ENCODE measurements at places on chromosomes 6 and 20. TPM values are rescaled to one million over a fixed set of nuclear protein-coding genes. Genes with fewer than 3 reads are reported as not detected.

The MCM9 gene
- total RNA-seq = 36.6 TPM

The ZNF391 gene
- 3.7 TPM for total RNA-seq

The BFSP1 gene
- total RNA-seq = 0.94 TPM

The NKAPL gene
- total RNA-seq = not detected

The FOXF2 gene
- not detected for total RNA-seq

The GLO1 gene
- 28.7 TPM for total RNA-seq

The CARMIL1 gene
- 3.5 TPM for total RNA-seq

The CEP162 gene
- 10.4 TPM for total RNA-seq

The RREB1 gene
- total RNA-seq = 43.4 TPM

The HMGCLL1 gene
- not detected for total RNA-seq

The TNXB gene
- 22.4 TPM for total RNA-seq

The RPP40 gene
- 6.3 TPM for total RNA-seq

The DNAH8 gene
- total RNA-seq = 0.17 TPM

The GGTLC1 gene
- total RNA-seq = not detected

The MICA gene
- total RNA-seq = 21.2 TPM

The RIN2 gene
- total RNA-seq = 0.73 TPM

The PREX1 gene
- total RNA-seq = 164 TPM

The CPXM1 gene
- total RNA-seq = not detected

The GMPR gene
- total RNA-seq = not detected

The GPANK1 gene
- 25.1 TPM for total RNA-seq

The SMLR1 gene
- not detected for total RNA-seq

The IP6K3 gene
- not detected for total RNA-seq

The PI3 gene
- not detected for total RNA-seq

The CGAS gene
- total RNA-seq = 17.8 TPM

The MUC22 gene
- total RNA-seq = not detected

The RBBP8NL gene
- total RNA-seq = not detected
